ENCODE measurements at places on chromosomes 2 and 18.
A peak's percentile ranks its signal among the peaks of the same experiment; 100 is the strongest.

DNA sequence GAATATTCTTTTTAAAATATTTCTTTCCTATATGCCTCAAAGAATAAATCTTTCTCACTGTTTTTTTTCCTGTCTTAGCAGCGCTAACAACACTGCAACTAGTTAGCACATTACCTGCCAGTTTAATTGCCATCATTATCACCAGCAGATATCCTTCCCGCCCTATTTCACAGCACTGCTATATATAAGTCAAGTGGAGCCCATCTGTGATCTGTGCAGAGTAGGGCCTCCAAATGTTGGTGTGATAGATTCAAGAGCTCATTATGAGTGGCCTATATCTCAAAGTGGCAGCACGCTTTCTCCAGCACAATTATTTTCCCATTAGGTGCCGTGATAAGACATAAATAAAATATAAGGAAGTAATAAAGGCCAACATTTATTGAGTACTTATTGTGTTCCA lies 19.8 kb upstream of the RGPD4 start:
- no peak for DNase-seq

DNA sequence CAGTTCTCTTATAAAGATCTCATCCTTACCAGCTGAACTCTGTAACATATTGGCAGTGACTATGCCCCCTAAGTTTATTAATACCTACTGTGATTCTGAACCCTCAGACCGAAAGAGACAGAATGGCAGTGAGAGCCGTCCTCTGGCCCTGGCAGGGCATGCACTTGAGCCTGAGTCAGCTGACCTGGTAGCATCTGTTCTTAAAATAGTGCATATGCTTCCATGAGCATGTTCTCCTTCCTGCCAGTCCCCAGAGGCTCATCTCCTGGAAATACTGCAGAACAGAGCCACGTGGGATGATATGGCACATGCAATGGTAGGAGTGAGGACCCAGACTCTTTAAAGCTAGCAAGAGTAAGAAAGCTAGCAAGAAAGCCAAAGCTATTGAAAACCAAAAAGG lies 59.0 kb downstream of the RASGRP3 start:
- no peak for DNase-seq

- DNase-seq = no peak
These were observed 86.5 kb upstream of the ACAA2 start for GRCh38 chr18:49899657-49900330.

DNA sequence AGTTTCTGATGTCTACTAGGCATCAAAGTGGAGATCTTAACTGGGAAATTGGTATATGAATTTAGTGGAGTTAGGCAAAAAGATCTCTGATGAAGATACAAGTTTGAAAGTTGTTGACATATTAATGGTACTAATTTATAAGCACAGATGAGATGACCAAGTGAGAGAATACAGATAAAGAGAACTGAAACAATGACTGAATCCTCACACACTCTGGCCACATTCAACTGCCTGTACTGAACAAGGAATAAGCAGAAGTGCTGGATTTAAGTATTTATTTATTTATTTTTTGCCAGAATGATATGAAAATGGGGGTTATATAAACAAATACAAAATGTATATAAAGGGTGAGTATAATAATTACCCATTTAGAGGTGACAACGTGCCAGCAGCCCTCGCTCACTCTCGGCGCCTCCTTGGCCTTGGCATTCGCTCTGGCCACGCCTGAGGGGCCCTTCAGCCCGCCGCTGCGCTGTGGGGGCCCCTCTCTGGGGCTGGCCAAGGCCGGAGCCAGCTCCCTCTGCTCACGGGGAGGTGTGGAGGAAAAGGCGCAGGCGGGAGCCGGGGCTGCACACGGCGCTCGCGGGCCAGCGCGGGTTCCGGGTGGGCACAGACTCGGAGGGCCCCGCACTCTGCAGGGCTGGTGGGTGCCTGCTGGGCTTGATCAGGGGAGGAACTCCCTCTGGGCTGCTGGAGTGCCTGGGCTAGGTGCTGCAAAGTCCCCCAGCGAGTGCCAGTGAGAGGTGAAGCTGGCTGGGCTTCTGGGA lies 1363.9 kb upstream of the CRIM1 start:
- DNase-seq = no peak

- peak; percentile 56 for DNase-seq
These were observed 15.8 kb downstream of the PTPN18 start for GRCh38 chr2:130371723-130372054.

DNA sequence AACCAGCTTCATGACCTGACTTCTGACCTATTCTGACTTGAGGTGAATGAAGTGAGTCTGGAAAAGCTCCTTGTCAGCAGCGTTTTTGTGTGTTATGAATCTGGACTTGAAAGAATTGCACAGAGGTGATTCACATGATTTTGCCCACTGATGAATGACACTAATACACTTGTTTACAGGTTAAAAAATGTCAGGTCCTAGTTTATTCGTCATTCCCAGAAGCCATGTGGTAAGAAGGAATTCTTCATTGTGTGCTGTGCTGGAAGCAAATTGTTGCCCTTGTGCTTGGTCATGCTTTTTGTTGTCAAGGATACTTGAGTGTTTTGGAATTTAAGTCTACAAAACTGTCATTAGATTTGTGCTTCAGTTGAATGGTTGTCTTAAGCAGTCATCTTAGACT lies 15.5 kb downstream of the SEC11C start:
- no peak for DNase-seq

- no peak for DNase-seq
These were observed 5.5 kb downstream of the SIX3 start for GRCh38 chr2:44947028-44947375.

DNA sequence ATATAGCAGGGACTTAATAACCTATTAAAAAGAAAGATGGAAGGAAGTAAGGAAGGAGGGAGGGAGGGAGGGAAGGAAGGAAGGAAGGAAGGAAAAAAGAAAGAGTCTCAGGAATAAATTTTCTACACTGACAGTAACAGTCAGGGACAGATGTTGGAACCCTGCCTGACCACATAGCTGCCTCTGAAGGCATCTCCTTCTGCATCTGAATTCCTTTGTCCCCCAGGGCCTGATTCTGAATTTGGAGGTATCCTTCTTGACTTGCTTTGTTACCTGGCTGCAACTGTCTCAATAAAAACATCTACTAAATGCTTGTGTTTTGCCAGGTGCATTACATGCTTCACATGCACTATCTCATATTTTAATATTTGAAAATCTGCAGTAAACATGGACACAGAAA lies 17.4 kb upstream of the LRATD1 start:
- DNase-seq = no peak

- no peak for DNase-seq
These were observed 60.4 kb downstream of the WDSUB1 start for GRCh38 chr2:159226059-159226461.

GRCh38 chr2:16282511-16282910 lies 342.2 kb downstream of the MYCN start:
- DNase-seq = no peak

DNA sequence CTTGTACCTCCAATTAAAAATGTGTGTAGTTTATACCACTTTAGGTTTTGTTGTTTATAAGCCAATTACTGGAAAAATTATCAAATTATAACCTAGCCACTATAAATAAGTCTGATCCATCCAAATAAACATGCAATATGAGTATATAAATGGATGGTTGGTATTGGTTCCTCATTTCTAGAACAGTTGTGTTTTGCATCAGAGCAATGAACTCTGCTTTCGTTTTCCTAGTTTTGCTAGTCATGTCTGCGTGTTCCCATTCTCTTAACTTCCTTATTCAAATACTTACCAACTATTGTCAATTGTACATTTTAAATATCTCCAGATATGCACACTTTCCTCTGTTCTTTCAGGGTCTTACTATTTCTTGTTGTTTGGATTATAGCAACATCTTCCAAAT lies 641.7 kb downstream of the NR4A2 start:
- no peak for DNase-seq

DNA sequence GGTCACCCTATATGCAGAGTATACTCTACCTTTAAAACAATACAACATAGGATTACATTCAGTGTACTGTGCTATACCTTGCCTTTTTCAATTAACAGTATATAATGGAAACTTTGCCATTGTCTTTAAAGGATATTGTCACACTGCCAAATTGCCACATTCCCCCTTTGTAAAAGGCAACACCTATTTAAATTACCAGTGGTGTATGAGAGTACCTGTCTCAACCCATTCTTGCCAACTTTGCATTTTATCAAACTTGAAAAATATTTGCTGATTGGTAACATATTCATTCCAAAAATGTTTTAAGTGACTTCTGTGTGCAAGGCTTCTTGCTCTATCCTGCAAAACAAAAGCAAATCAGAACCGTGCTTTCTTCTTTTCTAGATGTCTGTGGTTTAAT lies 92.9 kb downstream of the FMNL2 start:
- no peak for DNase-seq

DNA sequence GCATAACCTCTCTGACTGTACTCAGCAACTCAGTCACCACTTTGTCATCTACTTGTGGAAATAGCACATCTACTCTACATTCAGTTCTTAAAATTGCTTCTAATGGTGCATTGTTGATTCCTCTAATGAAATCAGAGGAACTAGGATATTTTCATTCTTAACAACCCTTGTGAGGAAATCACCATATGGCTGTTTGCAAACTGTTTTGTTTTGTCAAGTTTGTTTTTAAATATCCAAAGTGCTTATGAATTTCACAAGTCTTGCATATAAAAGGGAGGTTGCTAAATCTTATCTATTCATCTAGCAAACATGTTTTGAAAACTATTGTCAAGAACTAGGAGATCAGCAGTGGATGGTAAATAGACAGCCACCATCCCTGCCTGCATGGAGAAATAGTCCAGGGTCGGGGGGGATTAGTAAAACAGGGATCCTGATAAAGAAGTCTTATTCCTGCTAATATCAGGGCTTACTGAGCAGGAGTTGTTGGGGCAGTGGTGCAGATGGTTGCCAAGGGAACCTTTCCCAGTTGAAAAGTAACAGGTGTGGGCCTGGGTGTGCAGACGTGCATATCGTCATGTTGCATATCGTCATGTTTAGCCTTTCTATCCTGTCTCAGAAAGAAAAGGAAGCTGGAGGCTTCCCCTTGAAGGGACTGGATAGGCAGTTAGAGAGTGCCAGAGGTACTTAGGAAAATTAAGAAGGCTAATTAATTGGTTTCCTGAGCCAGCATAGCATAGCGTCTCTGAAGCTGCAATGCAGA lies 7.5 kb upstream of the MYO3B start:
- DNase-seq = no peak

- DNase-seq = no peak
These were observed 1276.1 kb upstream of the FAM98A start for GRCh38 chr2:34875091-34875745.

DNA sequence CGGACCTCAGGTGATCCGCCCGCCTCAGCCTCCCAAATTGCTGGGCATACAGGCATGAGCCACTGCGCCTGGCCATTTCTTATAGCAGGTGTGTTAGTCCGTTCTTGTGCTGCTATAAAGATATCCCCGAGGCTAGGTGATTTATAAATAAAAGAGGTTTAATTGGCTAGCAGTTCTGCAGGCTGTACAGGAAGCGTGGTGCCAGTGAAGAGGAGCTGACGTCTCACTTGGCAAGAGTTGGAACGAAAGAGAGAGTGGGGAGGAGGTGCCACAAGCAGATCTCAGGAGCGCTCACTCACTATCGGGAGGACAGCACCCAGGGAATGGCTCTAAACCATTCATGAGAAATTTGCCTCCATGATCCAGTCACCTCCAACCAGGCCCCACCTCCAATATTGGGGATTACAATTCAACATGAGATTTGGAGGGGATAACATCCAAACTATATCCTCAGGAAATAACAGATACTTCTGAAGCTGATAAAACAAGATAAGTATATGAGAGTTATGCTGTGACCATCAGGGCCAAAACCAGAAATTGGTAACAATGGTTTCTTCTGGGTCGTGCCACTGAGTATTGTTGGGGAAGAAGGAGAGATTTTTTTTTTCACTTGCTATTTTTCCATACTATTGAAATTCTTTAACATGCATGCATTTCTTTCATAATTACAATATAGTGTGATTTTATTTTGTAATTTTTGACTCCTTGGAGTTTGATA lies 7.4 kb upstream of the RMC1 start:
- no peak for DNase-seq

DNA sequence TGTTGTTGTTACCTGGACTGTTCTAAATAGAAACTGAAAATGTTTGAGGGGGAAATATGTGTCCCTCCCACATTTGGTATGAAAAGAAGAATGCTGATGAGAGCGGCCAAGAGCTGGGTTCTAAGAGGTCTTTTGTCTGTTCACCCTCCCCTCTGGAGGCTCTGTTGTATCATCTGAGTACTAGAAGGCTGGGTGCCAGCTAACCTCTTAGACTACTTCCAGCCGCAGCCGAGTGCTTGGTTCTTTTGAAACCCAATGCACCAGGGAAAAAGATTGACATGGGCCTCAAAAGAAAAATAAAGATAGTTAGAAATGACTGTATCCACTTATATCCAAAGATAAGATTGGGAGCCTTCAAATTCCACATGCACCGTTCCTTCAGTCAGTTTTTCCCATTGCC lies 255.9 kb downstream of the TXNL1 start:
- no peak for DNase-seq

DNA sequence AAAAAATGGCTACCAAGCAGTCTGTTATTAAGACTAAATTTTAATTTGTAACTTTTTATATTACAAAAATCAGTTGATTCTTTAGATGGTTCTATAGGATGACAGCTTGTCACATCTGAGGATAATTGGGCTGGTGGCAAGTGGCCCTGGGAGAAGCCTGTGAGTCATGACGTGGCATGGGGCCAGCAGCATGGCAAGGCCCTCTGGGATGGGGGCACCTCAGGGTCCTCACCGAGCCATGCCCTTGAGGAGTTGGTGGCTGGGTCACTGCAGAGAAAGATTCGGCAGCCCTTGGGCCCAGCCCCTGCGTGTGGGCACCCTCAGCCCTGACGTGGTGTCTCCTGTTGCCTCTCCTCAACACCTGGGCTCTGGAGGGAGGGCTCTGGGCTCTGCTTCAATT lies 49.7 kb downstream of the STK25 start:
- DNase-seq = no peak

Measured in Caco-2 (cell line).